ENCODE measurements at places on chromosomes 4 and X.

DNA sequence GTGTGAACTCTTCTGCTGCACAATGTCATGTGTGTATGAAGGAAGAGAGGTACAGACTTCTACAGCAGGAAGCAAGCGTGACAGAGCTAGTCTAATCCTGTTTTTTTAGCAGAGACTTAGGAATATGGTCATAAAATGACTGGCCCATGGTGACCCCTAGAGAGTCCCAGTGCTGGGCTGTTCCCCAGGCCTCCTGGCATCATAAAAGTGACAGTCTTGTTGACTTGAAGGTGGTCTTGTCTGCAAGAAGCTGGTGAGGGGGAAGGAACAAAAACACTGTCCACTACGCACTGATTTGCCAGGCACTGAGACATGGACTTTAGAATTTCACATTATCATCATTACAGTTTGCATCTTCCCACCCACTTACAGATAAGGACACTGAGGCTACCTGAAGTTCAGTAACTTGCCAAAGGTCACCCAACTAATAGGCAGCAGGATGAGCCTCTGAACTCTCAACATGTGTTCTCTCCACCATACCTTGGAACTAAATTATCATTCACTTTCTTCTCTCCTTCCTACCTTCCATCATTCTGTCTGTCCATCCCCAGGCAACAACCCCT is 63.0 kb downstream of the HADH start:
- DNase-seq, result no peak

GRCh38 chr4:119210775-119211174 is 1.7 kb upstream of the USP53 start:
- DNase-seq, result no peak

DNA sequence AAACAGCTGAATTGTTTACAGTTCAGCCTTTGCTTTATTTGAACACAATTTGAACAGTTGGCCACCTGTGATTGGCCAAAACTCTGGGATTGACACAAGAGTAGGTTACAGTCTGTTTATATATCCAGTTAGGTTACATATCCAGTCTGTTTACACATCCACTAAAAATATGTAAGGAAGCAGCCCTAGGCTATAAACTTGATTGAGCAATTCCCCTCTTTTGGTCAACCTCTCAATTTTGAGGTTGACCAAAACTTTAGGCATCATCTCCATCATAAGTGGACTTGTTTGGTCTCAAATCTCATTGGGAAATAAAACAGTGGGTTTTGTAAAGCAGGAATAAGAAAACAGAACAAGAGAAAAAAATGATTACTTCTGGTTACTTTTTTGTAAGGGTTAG is 190.8 kb downstream of the SPATA18 start:
- no peak for DNase-seq

DNA sequence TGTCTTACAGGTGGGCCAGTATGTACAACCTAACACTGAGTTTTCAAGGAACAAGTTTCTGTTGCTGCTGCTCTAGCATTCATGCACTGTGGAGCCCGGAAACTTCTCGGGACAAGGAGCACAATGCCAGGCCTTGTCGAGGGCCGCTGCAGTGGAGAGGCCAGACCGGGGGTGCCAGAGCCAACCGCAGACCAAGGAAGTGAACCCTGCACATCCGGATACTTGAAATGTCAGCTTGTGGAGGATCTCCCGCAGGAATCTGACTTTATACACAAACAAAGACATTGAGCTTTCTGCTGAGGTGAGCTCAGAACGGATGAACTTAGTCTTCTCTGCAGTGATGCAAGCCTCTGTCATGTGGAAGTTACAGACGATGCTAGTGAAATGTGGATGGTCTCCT is 99.5 kb downstream of the ZNF827 start:
- no peak for DNase-seq

DNA sequence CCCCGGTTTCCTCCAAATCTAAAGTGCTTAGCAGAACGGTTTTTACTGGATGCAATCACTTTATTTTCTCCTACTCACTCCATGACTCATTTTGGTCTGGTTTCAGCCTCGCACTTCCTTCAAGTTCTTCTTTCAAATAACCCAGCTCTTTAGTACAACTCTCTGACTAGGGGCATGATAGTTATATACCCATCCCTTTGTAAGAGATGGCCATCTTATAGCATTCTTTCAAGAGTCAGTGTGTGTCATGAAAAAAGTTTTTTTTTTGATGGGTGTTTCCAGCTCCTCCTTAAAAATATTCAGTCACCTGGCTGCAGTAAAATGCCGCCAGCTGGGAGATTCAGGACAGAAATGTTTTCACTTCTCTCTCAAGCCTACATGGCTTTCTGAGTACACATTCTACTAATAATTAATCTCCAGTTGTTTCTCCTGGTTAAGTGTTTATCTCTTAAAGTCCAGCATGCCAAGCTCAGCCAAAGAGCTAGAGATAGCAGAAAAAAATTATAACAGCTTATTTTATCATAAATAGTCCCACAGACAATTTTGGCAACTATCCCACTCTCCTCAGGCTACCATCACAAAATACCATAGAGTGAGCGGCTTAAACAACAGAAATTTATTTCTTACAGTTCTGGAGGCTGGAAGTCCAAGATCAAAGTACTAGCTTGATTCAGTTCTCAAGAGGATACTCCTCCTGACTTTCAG is 139.3 kb downstream of the GASK1B start:
- peak; percentile 4 for DNase-seq

GRCh38 chr4:30670206-30670605 is 50.0 kb upstream of the PCDH7 start:
- DNase-seq, result no peak

- DNase-seq, result no peak
These were observed 25.1 kb upstream of the JAKMIP1 start for GRCh38 chr4:6225469-6225868.

- DNase-seq, result no peak
These were observed 68.0 kb upstream of the TLR2 start for GRCh38 chr4:153616006-153616555.

GRCh38 chr4:65580551-65580950 is 89.7 kb downstream of the EPHA5 start:
- DNase-seq, result no peak

GRCh38 chr4:158827543-158827981 is 58.7 kb downstream of the FNIP2 start:
- DNase-seq, result no peak

GRCh38 chr4:108276690-108277089 is 108.0 kb upstream of the LEF1 start:
- no peak for DNase-seq

DNA sequence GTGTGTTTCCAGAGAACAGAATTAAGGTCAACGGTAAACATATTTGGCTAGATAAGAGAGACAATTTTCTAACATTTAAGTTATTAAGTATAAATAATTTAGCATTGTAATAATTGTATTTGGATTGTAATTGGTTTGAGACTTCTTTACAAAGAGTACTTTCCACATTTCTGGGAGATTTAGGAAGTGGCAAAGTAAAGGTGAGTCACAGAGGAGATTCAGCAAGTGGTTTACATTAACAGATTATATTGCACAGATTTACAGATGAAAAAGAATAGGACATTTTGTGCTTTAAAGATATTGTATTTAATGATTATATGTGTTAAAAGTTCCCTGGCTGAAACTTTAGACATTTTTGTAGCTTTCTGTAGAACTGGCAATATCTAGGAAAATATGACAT is 584.4 kb upstream of the AADAT start:
- DNase-seq, result no peak

- DNase-seq, result no peak
These were observed 1029.7 kb upstream of the TENM3 start for GRCh38 chr4:181213551-181213950.

DNA sequence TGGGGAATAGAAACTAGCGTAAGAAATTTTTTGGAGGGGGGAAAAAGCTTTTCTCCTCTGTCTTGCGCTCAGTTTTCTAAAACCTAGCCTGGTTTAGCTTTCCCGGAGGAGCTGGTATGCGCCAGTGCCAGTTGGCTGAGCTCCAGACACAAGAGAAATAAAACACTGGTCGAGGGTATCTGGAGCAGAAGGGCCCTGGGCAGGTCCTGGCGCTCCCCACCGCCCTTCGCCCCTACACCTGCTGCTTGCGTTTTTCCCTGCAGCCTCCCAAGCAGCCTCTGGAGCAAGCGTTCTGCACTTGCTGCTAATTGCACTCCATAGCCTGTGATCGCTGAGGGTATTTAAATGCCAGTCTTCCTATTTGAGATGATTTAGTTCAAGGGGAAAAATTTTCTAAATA is 816 bp downstream of the EREG start:
- no peak for DNase-seq

GRCh38 chr4:158964114-158964727 is 138.7 kb upstream of the RAPGEF2 start:
- no peak for DNase-seq

Measured in Calu3 (cell line).